ENCODE measurements at places on chromosomes 3 and 15. TPM values are rescaled to one million over a fixed set of nuclear protein-coding genes. Genes with fewer than 3 reads are reported as not detected.

GRCh38 chr3:141542989-141543388, 56.2 kb downstream of the RASA2 start:
- DNase-seq, result no peak

DNA sequence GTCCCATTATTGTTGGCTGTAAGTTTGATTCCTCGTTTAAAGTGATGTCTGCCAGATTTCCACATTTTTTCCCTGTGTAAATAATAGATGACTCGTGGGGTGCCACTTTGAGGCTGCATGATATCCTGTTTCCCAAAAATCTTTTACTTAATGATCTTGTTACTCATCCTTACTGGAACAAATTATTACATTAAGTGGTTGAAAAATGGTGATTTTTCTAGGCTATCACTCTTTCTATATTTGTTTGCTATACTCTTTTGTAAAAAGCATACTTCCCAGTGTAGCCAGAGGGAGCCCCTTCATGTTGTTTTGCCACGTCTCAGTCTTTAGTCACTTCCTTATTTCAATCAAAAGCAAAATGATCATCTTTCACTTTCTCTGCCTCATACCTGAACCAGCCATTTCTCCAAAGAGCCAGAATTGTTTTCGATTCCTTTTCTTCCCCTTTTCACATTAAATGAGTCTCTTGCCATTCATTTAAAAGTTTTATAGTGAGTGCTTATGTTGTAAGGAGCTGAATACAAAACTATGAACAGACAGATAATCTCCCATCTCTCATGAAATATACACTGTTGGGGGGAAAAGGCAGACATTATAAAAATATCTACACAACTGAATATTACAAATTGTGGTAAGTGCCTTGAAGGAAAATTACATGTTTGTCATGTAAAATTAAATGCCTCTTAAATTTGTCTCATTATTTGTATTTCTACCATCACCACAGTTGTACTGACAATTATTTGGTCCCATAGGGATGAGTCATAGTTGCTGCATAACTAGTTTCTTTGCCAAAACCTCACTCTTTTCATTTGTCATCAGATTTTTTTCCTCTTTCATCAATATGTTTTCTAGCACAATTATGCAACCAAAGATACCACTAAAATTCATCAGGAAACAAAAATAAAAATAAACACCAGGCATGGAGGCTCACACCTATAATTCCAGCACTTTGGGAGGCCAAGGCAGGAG, 41.5 kb downstream of the ADGRG7 start:
- no peak for DNase-seq

GRCh38 chr3:116614795-116615362, 94.7 kb upstream of the TUSC7 start:
- no peak for DNase-seq

DNA sequence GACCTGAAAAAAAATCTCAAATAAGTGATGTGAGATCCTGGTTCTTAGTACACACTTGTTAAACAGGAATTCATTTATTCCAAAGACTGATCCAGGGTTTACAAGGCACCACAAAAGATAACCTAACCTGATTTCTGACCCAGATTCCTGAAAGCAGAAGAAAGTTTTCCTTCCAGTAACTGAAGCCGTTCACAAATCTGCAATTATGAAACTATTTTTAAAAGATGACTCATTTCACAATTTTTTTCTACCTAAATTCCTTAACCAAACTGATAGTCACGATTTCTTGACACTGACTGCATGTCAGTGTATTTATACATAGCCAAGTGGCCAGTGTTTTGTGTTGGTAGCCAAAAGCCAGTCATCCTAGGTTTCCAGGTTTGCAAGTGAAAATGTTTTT, 17.1 kb downstream of the SLC9A9 start:
- DNase-seq, result no peak

DNA sequence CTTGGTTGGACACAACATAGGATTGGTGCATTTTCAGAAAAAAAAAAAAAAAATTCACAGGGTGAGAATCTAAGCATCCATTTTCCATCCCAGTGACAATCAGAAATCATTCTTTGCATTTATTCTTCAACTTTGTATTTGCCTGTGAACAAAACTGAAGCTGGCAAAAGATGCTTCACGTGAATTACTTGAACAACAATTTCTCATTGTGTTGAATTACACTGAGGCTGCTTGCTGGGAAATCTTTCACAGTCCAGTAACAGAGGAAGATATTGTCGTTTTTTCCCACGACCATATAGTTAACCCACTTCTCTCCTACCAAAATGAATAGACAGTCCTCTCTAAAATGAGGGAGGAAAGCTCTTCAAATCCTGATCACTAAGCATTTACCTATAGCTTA, 4.3 kb upstream of the SLCO3A1 start:
- DNase-seq, result no peak

DNA sequence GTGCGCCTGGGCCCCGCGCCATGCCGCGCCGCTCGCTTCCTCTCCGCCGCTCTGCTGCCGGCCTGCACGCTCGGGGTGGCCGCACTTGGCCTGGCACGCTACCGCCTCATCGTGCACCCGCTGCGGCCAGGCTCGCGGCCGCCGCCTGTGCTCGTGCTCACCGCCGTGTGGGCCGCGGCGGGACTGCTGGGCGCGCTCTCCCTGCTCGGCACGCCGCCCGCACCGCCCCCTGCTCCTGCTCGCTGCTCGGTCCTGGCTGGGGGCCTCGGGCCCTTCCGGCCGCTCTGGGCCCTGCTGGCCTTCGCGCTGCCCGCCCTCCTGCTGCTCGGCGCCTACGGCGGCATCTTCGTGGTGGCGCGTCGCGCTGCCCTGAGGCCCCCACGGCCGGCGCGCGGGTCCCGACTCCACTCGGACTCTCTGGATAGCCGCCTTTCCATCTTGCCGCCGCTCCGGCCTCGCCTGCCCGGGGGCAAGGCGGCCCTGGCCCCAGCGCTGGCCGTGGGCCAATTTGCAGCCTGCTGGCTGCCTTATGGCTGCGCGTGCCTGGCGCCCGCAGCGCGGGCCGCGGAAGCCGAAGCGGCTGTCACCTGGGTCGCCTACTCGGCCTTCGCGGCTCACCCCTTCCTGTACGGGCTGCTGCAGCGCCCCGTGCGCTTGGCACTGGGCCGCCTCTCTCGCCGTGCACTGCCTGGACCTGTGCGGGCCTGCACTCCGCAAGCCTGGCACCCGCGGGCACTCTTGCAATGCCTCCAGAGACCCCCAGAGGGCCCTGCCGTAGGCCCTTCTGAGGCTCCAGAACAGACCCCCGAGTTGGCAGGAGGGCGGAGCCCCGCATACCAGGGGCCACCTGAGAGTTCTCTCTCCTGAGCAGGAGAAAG, 951 bp downstream of the GPR62 start:
- peak; percentile 86 for DNase-seq

The GOLGA6L22 gene
- not detected for total RNA-seq

The GCSAM gene
- not detected for total RNA-seq

The SERINC4 gene
- 0.17 TPM for total RNA-seq

The EPB42 gene
- total RNA-seq, result not detected

DNA sequence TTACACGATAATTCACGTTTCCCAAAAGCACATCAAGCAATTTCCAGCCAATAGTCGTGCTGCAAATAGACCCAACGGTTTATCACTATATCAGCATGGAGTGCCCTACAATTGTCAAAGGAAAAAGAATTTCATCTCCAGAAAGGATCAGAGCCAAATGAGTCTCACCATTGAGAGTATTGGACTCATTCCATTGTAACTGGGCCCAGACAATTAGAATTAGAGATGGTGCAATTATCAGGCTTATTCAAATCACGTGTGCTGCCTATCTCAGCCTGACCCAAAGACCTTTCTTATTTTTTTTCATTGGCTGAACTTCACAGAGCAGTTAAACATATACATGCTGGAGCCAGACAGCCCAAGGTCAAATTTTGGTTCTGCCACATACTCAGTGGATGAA, 87.0 kb upstream of the LRTM1 start:
- DNase-seq, result no peak

- DNase-seq, result no peak
These were observed 23.5 kb downstream of the OCA2 start for GRCh38 chr15:28075573-28075972.

- DNase-seq, result no peak
These were observed 24.8 kb downstream of the TMEM212 start for GRCh38 chr3:171867981-171868380.

DNA sequence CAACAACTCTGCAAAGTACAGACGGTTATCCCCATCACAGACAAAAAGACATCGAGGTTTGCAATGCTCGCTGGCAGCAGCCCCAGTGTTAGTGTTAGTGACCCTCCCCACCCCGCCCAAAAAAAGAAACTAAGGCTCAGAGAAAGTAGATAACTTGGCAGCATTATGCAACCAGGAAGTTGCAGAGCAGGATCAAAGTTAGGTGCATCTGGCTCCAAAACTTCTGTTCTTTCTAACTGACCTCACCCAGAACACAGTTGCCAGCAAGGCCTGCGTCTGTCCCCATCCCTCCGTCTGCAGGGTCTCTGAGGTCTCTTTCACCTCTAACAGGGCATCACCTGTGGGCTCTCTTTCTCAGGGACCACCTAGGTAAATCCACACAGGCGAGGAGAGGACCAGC, 51.5 kb downstream of the BDH1 start:
- DNase-seq, result no peak

Data from H9 (cell line).